ENCODE measurements at places on chromosomes 4 and X.

- no peak for DNase-seq
Measured at GRCh38 chrX:130267956-130268448, 697 bp downstream of the ZNF280C start.

- no peak for DNase-seq
Measured at GRCh38 chr4:182273191-182273935, 30.2 kb downstream of the TENM3 start.

DNA sequence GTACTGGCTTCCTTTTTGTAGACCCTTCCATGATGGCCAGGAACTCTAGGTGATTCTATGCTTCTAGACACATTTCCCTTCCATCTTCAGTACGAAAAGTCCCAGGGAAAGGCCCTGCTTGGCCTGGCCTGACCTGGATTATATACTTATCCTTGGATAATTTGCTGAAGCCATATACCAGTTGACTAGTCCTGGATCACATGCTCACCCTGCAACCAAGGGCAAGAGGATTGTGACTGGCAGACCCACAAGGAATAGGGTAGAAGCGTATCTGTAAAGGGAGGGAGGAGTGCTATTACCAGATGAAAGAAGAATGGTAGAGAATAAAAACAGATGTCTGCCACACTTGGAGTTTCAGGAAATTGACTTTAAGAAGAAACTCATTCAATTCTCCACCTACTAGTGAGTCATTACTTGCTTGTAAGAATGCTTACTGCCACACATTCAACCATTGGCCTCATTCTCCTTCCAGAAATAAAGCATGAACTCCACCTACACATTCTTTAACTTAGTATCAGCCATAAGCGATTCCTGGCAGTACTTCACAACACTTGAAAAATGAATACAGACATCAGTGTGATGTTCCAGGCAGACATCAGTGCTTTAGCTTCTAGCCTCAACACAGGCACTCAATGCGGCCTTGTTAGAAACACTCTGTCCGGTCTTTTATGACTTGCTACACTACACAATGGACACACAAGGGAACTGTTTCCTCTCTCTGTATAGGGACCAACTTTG, 141.8 kb downstream of the CBR4 start:
- no peak for DNase-seq

DNA sequence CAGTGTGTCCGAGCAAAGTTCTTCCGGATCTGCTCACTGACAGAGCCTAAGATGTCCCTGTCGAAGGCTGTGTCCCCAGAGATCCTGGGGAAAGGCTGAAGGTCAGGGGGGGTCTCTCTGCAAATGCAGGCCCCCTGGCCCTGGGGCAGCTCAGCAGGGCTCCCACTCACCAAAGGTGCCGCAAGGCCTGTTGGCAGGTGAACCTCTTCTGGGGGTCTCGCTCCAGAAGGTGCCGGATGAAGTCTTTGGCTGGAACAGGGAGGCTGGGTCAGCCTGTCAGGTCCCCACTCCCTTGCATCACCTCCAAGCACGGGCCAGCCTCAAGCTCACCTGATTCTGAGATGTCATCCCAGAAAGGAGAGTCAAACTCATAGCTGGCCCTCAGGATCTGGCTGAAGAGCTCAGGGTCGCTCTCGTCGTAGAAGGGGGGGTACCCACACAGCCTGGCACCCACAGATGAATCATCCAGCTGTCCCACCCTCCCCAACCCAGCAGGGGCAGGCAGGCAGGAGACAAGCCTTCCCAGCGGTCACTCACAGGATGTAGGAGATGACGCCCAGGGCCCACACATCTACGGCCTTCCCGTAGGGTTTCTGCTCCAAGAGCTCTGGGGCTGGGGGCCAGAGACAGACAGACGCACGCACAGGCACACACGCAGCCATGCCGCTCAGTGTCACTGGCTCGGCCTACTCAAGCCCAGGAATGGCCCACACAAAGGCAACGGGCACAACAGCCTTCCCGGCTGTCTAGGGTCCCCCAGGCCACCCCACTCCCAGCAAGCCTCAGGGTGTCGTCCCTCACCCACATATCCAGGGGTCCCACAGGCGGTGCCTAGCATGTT, 2.6 kb downstream of the PNCK start:
- no peak for DNase-seq

DNA sequence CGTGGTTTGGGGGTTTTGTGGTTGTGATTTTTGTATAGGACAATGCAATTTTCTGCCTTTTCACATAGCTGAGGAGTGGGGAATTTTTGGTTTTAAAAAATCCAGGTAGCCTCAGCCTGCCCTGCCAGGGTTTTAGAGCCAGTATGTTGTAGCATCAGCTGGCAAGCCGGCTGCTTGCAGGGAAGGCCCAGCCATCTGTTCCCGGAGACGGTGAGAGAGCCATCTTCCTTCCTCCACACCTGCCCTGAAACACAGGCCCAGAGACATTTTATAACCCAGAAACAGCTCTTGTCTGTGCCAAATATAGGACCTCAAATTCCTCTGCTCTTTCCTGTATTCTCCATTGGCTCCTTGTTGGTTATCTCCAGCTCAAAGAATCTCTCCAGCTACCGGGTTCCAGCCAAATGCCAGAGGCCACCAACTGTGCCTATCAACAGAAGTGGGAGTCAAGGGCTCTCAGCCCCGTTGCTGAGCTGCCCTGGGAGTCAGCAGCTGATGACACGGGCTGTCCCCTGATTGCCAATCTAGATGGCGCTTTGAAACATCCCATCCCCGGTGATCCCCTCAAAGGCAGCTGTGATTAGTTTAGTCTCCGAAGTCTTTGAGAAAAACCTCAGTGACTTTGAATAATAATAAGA, 595.2 kb downstream of the MID1IP1 start:
- no peak for DNase-seq

DNA sequence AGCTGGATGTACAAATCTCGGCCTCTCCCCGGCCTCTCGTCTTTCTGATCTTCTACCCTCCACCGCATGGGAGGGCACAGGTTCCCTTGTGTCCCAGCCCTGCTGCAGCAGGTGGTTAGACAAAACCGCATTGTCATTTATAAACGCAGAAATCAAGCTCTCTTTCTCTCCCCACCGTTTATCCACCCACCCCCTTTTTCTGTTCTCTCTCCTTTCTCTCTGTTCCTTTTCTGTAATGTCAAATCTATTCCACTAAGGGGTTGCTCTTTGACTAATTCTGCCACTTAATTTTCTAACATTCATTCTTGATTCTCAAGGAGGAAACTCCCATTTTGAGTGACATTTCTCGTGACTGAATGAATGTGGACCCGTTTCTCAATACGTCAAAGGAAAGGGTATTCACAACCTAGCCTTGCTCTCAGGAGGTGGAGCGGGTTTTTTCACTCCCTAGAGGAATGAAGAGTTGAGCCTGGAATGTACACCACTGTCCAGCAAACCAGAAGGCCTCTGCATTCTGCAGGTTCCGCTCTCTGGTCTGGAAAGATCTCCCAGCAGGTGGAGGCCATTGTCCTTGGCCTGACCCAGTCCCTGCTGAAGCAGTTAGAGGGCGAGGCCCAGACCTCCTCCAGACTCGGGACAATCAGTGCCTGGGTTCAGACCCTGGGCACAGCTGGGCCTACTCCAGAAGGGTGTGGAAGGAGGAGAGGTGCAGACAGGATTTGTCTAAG, 70.9 kb upstream of the ENPP6 start:
- DNase-seq = no peak

All from type B pancreatic cell (in vitro differentiated cells).